ENCODE measurements at places on chromosomes 7 and 10. TPM values are rescaled to one million over a fixed set of nuclear protein-coding genes. Genes with fewer than 3 reads are reported as not detected.

GRCh38 chr7:27154369-27154768, 2.0 kb upstream of the HOXA3 start:
- DNase-seq, result no peak

DNA sequence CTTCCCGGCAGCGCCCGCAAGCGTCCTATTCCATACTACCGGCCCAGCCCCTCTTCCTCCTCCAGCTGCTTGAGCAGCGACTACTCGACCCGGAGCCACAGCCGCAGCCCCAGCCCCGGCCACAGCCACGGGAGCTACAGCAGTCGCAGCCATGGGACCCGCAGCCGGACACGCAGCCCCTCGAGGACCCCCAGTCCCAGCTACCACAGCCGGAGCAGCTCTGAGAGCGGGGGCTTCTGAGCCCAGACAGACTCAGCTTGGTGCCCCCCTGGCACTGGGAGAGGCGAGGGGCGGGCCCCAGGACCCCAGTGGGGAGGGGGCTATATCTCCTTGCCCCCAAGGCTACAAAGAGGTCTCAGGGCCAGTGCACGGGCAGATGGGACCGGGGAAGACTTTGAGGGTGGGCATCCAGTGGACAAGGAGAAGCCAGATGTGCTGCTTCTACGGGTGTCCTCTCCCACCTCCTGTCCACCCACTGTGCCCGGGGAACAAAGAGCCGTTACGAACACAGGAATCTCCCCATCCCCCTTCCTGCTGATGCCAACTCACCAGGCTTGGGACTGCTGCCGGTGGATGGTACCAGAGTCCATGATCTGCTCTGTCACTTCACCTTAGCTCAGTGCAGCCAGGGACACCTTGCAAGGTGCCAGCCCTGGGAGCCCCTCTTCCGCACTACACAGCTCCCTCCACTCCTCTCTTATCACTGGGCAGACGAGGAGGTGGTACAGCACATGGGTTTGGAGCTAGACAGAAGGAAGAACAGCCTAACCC, 16.7 kb upstream of the HSPB1 start:
- DNase-seq, result no peak

GRCh38 chr10:49330127-49330665, 31.2 kb downstream of the C10orf71 start:
- no peak for DNase-seq

DNA sequence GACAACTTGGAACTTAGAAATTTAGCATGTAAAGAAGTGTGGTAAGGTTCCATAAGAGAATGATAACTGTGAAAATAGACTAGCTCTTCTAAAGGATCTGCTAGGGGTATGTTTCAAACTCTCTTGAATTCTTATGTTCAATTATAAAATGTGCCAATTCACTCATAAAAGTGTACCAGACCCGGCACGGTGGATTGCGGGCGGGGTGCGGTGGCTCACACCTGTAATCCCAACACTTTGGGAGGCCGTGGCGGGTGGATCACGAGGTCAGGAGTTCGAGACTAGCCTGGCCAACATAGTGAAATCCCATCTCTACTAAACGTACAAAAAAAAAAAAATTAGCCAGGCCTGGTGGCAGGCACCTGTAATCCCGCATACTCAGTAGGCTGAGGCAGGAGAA, 105.4 kb upstream of the CAV2 start:
- DNase-seq, result no peak

DNA sequence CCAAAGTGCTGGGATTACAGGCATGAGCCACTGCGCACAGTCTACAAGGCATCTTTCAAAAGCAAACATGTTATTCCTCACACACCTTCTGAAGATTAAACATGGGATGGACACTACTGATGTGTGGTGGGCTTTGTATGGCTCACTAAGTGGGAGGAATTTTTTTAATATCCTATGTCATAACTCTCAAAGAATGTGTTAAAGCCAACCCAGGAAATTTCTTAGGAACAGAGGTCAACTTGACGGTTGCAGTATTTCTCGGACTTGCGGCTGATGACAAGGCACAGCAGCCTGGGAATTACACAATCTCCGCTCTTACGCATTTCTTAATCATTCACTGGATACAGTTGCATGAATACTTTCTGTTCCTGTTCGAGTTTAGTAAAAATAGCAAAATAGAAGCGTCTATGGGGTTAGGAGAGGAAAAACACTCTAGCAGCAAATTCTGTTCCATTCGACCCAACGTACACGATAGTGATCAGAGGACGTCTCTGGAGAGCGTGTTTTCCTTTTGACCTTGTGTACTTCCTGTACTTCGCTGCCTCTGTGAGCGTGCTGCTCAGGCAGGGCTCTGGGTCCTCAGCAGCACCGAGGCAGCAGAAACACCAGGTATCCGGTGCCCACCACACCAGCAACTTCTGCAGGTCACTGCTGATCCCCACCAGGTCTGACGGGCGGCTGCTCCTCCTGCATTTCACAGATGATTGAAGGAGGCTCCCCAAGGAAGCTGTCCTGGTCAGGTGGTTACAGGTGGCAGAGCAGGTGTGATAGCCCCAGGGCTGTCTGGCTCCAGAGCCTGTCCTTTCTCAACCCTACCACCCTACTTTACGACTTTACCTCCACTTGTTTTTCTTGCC, 26.4 kb upstream of the SRGN start:
- DNase-seq, result peak; percentile 65

DNA sequence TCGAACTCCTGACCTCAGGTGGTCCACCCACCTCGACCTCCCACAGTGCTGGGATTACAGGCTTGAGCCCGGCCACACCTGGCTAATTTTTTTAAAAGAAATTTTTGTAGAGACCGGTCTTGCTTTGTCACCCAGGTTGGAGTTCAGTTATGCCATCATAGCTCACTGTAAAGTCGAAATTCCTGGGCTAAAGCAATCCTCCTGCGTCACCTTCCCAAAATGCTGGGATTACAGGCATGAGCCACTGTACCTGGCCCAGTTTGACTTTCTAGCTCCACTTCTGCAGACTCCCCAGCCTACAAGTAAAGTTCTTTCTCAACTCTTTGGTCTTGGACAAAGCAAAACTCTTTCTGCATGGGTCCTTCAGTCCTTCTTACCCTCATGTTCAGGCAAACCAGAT, 214.1 kb downstream of the SKIDA1 start:
- no peak for DNase-seq

DNA sequence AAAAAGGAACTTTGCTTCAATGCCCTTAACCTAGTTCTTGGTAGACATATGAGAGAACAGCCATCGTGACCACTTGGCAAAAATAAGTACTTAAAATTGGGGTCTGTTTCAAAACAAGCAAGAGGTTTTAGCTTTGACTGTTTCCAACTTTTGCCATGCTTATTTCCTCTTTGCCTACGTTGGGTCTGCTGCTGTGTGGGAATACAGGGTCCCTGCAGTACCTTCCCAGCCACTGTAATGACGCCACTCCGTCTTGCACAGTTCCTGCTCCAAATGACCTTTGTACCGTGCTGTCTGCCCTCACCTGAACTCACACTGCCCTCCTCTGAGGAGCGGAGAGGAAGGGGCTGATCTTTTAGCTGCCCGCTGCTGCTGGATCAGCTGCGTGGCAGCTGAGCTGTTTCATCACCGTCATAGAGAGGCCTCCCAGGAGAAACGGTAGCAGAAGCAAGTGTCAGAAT, 133.1 kb downstream of the MAPK8 start:
- peak; percentile 57 for DNase-seq

DNA sequence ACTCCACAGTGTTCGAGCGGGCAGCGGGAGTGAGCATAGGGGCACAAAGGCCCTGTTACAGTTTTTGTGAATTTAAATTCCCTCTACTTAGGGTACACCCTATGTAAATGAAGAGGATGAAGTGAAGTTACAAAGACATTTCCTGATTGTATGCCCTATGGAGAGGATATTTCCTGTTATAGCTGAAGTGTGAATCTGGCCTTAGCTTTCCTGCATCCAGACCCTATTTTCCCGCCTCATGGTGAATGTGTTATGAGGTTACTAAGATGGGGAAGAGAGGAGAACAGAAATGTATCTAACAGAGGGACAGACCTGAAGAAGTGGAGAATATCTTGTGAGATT, 37.8 kb upstream of the COMMD3 start:
- no peak for DNase-seq

- no peak for DNase-seq
Measured at GRCh38 chr7:27062946-27063345, 32.9 kb downstream of the HOXA1 start.

DNA sequence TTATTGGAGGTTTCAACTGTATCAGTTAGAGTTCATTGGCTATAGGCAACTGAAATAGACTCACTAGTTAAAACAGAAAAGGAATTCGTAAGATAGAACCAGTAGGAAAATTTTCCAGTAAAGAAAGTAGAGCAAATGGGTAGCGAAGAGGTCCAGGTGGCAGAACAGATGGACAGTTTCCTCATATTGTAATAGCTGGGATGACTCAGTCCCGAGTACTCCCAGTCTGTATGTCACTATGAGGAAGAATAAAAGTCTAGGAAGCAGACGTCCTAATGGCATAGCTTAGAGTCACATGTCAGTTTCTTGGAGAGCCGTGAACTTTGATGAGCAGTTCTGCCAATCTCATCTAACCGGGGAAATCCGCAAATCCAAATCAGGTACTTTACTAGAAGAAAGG, 95.3 kb downstream of the RNF32 start:
- DNase-seq, result no peak

- no peak for DNase-seq
Measured at GRCh38 chr10:35359873-35360272, 23.6 kb downstream of the CCNY start.

DNA sequence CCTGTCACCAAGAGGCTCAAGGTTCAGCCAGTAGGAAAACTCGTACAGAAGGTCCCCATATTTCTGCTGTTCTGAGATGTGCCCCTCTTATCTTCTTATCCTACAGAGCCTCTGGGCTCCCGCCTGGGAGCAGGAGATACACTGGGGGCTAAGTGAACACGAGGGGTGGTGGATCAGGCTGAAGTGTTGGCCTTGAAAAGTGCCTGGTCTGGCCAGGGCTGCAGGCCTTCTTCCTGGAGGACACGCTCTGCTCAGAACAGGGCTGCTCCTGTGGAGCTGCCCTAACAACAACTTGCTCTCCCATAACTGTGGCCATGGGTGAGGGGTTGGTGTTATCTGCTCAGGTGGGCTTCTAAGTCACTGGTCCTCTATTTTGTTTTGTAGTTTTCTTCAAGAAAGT, 33.7 kb downstream of the C10orf120 start:
- DNase-seq, result no peak

- no peak for DNase-seq
Measured at GRCh38 chr7:55120074-55120473, 101.3 kb downstream of the EGFR start.

DNA sequence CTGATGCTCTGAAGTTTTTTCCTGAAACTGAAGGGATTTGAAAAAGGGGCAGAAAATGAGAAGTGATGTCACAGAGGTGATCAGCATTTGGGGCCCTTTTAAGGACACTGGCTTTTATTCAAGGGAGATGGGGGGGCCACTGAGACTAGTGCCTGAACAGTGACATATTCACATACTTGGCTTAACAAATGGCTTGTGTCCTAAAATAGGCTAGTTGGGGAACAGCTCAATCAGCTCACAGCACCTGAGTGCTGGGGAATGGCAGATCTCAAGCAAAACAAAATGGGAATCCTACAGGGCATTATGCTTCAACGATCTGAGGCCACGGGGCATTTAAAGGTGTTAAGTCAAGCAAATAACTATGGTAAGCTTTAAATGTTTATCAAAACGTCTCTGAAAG, 90.1 kb downstream of the UBE2H start:
- DNase-seq, result no peak

DNA sequence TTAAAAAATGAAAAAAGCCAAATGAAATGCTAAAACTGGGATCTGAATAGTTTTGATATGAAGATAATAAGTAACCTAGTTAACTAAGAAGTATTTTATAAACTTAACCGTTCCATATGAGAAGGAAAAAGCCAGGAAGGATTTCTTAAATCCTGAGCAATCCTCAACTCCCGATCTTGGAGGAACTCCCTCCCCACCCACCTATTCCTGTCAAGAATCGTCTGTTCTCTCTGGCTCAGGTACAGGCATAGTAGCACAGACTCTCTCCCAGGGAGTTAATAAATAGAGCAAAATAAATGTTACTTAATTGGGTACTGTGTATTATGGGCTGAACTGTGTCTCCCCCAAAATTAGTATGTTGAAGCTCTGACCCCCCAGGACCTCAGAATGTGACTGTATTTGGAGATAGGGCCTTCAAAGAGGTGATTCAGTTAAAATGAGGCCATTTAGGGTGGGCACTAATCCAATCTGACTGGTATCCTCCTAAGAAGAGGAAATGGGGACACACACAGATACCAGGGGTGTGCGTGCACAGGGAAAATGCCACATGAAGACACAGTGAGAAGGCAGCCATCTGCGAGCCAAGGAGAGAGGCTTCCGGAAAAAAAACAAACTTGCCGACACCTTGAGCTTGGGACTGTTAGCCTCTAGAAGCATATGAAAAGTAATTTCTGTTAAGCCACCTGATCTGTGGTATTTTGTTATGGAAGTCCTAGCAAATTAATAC, 28.7 kb downstream of the PUS7 start:
- no peak for DNase-seq

- no peak for DNase-seq
Measured at GRCh38 chr7:142790056-142790455, 19.3 kb downstream of the PRSS2 start.

- DNase-seq, result no peak
Measured at GRCh38 chr7:97772045-97772901, 40.4 kb downstream of the TAC1 start.

- DNase-seq, result no peak
Measured at GRCh38 chr7:47465191-47465590, 116.7 kb downstream of the TNS3 start.

DNA sequence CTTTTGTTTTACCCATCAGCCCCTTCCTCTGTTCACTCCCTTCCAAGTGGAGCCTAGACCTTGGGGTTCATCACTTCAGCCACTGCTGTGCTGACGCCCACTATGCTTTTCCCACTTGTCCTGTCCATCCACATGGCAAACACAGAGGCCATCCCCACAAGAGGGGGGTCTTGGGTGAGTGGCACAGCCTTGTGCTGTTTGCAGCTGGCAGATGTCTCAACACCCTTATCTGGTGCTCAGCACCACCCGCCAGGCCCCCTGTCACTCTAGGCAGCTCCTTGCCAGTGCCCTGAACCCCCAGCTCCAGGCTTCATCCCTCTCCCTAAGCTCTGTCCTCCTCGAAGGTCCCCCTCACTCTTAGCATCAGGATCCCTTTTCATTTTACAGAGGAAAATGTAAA, 13.1 kb downstream of the BLVRA start:
- no peak for DNase-seq

- no peak for DNase-seq
Measured at GRCh38 chr7:114916261-114916892, 5.5 kb upstream of the MDFIC start.

GRCh38 chr10:71127773-71128172, 84.6 kb upstream of the UNC5B start:
- no peak for DNase-seq

- DNase-seq, result no peak
Measured at GRCh38 chr7:99013266-99014112, 130.4 kb downstream of the SMURF1 start.

The NCF1 gene
- total RNA-seq, result 50.8 TPM

The ANKRD61 gene
- not detected for total RNA-seq

The EPO gene
- not detected for total RNA-seq

The GDF2 gene
- not detected for total RNA-seq

The MOGAT3 gene
- total RNA-seq, result not detected

The CALY gene
- total RNA-seq, result not detected

The BMPER gene
- 7.4 TPM for total RNA-seq

The OR2A7 gene
- total RNA-seq, result 12.1 TPM

The RNF32 gene
- 3.0 TPM for total RNA-seq

The AGBL3 gene
- 6.1 TPM for total RNA-seq

The KCP gene
- total RNA-seq, result 1.3 TPM

The GIMAP7 gene
- total RNA-seq, result 49.4 TPM

The ELFN1 gene
- total RNA-seq, result 1.4 TPM

The CDC123 gene
- 43.7 TPM for total RNA-seq

The NME8 gene
- total RNA-seq, result not detected
